Adipocyte (in vitro differentiated cells): ENCODE measurements at places on chromosomes 3 and 15.
A peak's percentile ranks its signal among the peaks of the same experiment; 100 is the strongest.

DNA sequence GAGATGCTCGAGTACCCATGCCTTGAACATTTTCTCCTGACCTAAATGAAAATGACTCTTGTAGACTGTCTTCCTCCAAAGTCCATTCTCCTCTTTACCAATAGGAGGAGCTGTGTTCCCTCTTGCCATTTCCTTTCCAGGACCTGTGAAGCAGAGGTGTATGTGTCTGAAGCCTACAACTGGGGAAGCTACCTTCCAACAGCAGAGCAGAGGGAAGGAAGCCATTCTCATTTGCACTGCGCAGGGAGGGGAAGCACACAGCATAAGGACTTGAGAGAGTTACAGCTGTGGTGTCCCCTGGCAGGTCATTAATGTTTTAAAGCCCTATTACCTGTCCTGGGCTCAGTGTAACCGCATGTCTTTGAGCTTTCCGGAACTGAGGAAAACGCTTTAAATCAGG lies 38.7 kb downstream of the HSPBAP1 start:
- DNase-seq: peak; percentile 17

DNA sequence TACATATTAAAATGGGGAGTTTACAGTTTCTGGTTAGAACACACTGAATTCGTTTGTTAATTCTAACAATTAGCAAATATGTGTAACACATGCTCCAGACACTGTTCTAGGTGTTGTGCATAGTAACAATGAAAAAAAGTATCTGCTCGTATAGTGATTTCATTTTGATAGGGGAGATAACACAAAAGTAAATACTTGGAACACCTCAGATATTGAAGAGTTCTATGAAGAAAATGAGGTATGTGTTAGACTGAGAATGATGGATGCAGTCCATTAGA lies 6.8 kb upstream of the TMF1 start:
- DNase-seq: no peak

DNA sequence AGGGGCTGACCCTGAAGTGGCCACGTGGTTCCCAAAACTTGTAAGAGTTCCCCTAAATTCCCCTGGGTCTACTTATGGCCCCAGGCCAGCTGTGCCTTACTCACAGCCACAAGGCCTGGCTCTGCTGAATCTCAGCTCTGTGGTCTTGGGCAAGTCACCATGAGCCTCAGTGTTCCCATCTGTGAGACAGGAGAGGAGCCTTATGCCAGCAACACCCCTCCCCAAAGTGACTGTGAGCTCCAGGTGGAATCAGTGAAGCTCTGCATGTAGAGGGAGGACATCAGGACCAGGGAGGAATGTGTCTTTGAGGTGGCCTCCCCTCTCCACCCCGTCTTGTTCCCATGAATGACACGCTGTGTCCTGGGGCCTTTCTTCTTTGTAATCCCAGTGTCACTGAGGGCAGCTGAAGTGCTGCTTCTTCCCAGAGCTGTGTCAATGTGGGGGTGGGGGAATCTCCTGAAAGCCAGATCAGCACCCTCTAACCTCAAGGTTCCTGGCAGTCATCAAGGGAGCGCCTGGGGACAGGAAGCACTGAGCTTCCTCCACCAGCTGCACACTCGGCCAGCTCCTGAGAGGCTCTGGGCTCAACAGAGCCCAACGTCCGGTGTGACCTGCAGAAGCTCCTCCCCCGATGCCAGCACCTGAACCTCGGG lies 258.9 kb downstream of the UACA start:
- DNase-seq: peak; percentile 48

DNA sequence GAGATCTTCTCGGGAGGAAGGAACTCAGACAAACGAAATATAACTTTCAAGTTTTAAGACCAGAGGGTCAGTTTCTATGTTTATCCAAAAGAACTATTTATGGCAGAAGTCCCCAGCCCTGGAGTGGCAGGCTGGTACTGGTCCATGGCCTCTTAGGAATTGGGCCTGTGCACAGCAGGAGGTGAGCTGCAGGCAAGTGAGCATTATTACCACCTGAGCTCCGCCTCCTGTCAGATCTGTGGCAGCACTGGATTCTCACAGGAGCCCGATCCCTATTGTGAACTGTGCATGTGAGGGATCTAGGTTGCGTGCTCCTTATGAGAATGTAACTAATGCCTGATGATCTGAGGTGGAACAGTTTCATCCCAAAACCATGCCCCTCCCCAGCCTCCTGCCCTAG lies 14.3 kb upstream of the HPS3 start:
- DNase-seq: no peak

DNA sequence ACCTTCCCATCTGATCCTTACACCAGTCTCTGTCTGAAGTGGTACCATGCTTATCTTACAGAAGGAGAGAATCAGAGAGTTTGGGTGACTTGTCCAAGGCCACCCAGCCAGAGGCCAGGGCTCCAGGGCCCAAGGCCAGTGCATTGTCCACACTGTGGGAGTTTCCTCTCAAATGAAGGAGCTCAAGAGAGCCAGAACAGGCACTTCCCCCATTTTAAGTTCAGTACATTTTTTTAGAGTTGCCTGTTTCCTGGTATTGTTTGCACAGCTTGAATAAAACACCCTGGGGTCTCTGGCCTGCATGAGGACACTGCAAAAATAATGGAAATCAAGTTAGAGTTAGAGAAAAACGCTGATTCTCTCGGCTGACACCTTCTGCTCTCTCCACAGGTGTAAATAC lies 284.0 kb downstream of the SQOR start:
- DNase-seq: no peak

- DNase-seq: peak; percentile 9
Measured at GRCh38 chr3:40451551-40451950, 5.6 kb upstream of the RPL14 start.

DNA sequence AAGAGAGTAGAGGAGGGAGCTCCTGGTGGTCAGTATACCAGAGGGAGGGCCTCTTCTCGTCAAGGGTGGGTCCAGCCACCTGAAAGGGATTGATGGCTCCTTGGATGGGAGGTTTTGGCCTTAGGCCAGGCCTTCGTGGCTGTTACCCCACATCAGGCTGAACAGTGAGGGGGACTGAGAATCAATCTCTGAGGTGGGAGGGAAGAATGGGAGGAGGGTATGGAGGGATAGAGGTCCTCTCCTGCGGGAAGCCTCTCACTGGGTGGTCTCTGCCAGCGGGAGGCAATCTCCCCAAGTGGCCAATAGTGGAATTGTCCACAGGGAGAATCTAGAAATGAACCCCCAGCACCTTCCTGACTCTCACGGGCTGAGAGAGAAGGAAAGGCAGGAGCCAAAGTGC lies 53.5 kb downstream of the BSN start:
- DNase-seq: no peak

DNA sequence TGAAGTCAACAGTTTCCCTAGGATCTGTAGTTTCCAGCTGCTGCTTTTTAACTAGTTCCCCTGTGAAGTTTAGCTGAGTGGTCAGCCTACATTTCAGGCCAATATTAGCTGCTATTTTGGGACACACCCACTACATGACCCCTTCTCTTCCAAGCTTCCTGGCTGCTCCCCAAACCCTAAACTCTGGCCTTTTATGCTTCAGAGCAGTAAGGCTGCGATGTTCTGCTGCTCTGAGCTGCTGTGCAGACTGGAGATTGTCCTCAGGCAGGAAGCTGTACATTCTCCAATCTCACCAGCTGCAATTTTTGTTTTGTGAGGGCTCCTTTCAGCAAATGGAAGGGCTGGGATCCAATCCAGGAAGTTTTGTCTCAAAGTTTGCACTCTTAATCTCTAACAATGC lies 48.0 kb upstream of the WDR72 start:
- no peak for DNase-seq

- peak; percentile 14 for DNase-seq
Measured at GRCh38 chr3:127458696-127459604, 131.6 kb downstream of the TPRA1 start.

GRCh38 chr3:159785273-159785708 lies 203.3 kb upstream of the IL12A start:
- DNase-seq: peak; percentile 45

- no peak for DNase-seq
Measured at GRCh38 chr3:162353414-162353813, 856.8 kb downstream of the OTOL1 start.

- no peak for DNase-seq
Measured at GRCh38 chr3:22621205-22621809, 581.8 kb upstream of the UBE2E2 start.

- no peak for DNase-seq
Measured at GRCh38 chr15:42090370-42090769, 4.0 kb downstream of the PLA2G4D start.

DNA sequence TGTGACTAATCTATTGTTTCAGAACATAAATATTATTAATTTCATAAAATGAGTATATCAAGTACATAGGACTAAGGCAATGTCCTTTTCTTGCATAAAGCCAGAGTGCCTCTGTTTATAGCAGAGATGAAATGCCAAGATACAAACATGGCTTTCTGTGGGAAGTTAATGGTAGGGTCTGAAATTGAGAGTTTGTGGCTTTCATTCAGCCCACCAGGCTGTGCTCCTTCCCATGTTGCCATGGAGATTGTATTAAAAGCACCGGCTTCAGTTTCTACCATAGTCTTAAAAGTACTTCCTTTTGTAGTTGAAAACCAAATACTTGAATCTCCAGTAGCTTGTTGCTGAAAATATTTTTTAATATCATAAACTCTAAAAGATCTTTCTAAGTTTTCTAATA lies 114.0 kb downstream of the LRRC28 start:
- no peak for DNase-seq

DNA sequence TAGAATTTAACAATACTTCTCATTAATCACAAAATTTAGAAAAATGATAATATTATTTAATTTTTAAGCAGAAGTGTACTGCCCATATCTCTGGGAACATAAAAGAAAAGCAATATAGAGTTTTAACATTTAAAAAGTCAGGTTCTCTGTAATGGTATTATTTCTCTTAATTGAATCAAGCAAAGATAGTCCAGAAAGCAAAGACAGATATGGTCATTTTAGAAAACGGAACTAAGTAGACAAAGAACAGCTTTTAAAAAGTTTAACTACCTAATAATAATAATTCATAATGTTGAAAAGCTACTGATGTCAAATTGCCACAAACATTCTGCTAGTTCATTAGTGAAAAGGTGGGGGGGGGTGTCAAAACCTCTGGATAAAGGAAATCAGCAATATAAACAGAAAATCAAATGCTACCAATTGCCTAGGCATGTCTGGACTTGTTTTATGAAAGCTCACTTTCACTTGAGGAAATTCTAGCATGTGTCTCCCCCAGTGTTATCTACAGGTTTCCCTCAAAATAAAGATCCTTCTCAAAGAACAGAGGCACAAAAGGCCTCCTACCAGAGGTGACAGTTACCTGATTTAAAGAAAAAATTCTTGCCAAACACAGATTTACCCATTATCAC lies 1.7 kb downstream of the ZMAT3 start:
- DNase-seq: peak; percentile 61

- DNase-seq: no peak
Measured at GRCh38 chr3:132032959-132033358, 1.9 kb downstream of the CPNE4 start.

GRCh38 chr3:36011791-36012190 lies 368.5 kb upstream of the STAC start:
- no peak for DNase-seq

GRCh38 chr3:71893702-71894479 lies 108.9 kb upstream of the PROK2 start:
- DNase-seq: no peak

DNA sequence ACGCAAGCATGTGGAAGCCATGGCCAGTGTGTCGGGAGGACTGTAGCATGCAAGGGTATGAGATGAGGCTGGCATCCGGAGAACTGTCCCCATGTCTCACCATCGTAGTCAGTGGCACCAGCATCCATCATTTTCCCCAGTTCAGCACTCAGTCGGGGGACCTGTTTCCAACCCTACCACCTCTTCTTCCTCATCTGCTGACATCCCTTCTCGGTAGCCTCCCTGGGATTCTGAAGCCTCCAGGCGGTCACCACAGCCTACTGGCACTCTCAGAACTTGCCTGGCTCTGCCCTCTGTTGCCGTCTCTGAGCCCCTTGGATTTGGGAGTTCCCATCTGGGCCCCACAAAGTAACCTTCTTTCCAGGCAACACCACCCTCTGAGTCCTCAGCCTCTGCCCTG lies 131.1 kb upstream of the ABHD17C start:
- DNase-seq: no peak

- DNase-seq: peak; percentile 29
Measured at GRCh38 chr3:40185029-40185695, 124.3 kb upstream of the EIF1B start.

DNA sequence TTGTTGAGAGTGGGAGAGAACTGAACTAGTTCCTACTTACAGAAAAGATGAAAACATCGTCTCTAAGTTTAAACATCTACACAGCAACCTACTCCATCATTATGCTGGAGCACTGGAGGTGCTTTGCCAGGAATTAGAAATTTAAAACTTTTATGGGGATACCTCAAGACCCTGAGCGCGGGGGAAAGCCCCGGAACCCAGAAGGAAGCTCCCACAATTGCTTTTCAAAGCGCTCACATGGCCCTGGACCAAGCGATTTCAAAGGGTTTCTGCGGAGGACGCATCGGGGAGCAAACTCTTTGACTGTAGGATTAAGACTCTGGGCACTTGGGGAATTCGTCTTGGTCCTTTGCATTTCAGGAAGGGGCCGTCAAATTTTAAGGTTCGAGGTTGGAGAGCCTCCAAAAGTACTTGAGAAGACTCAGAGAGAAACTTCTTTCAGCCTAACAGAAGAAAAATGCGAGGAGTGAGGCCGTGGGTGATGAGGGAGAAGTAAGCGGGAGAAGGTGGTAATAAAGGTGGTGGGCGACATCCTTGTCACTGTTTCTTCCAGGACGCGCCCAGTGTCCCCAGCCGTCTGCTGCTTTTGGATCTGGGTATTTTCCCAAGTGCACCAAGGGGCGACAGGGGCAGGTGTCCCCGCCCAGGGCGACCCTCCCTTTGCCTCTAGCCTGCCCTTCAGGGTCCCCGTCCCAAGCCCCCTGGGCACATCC lies 591 bp downstream of the PROK2 start:
- no peak for DNase-seq

DNA sequence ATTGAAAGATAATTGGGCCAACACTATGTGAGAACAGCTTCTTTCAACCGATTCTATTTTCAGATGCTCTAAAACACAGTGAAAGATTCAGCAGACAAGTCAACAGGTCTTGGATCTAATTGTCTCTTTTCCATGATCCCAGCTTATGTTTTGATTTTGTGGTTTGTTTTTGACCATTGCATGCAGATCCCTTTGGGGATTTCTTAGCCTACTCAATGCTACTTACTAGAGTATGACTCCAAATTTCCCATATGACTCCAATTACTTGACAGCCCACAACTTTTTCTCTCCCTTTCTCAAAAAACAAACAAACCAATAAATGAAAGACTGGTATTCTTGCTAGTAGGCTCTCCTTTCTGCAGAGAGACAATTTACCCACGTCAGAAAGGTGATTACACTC lies 67.1 kb downstream of the KCNH8 start:
- DNase-seq: no peak

- peak; percentile 64 for DNase-seq
Measured at GRCh38 chr3:57184526-57184925, 15.3 kb downstream of the HESX1 start.
